ENCODE measurements at places on chromosomes 3 and 15.
A peak's percentile ranks its signal among the peaks of the same experiment; 100 is the strongest.

DNA sequence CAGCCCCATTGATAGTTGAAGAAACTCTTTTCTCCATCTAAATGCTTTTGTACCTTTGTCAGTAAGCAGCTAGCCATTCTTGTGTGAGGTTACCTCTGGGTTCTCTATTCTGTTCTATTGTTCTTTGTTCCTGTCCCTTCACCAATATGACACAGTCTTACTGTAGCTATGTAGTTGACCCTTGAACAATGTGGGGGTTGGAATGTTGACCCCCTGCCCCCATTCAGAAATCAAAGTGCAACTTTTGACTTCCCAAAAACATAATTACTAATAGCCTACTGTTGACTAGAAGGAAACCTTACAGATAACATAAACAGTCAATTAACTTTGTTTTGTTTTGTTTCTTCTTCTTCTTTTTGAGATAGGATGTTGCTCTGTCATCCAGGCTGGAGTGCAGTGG lies 18.7 kb downstream of the KLHL18 start:
- no peak for DNase-seq

DNA sequence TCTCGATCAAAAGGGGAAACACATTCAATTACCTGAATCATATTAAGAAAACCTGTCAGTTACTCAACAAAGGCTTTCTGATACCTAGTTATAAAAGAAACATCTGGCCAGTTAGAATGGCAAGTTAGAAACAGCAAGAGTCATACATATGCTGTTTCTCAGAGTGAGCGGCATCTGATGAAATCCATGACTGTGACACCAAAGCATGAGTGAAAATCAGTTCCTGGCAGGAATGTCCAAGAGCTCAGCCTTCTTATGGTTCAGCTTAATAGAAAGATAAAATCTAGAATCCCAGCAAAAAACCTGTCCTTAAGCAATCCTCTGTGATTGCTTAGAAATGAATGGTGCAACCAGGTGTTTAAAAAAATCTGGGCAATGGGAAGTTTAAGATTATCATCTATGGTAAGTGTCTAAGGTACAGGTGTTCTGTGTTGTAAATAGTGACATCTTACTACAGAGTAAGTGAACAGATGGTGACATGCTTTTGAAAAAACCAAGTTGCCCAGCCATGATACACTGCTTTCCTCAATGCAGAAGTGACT lies 18.8 kb downstream of the B4GALT4 start:
- no peak for DNase-seq

DNA sequence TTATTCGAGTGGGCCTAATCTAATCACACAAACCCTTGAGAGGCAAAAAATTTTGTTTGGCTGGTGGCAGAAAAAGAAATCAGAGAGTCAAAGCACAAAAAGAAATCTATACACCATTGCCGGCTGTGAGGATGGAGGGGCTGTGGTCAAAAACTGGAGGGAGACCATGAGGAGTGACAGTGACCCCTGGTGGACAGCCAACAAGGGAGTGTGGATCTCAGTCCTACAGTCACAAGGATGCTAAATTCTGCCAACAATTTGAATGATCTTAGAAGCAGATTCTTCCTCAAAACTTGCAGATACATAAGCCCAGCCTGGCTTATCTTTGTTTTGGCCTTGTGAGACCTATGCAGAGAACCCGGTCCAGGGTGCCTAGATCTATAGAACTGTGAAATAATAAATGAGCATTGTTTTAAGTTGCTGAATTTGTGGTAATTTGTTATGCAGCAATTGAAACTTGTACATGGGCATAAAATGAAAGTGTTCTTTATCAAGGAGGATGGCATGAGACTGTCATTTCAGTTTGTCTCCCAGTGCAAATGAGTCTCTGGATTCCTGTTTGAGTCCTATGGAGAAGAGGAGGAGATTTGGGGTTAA lies 103.0 kb upstream of the ARHGEF26 start:
- no peak for DNase-seq

DNA sequence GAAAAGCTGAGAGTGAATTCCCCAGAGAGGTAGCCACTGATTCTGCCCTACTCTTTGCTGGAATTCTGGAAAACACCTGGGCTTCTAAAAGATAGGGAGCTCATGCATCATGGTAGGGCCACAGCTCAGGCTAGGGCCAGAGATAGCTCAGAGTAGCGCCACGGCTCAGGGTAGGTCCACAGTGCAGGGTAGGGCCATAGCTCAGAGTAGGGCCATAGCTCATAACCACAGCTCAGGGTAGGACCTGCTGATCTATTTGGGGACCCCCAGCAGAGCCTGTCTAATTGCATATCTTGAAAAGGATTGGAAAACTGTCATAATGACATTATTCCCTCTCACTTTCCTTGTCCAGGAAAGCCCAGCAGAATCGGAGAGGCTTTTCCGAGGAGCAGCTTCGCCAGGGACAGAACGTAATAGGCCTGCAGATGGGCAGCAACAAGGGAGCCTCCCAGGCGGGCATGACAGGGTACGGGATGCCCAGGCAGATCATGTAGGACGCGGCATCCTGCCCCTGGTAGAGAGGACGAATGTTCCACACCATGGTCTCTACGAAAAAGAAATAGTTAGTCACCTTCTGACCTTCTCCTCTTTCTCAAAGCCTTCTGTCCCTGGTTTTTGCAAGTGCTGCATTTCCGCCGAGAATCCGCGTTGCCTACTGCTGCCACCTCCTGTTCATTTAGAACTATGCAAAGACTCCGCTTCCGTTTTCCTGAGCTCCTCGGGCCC lies 14.5 kb downstream of the TAGLN3 start:
- no peak for DNase-seq

GRCh38 chr15:85380812-85381642 lies 624 bp downstream of the AKAP13 start:
- no peak for DNase-seq

GRCh38 chr3:50502584-50503423 lies 630 bp downstream of the CACNA2D2 start:
- DNase-seq: no peak

DNA sequence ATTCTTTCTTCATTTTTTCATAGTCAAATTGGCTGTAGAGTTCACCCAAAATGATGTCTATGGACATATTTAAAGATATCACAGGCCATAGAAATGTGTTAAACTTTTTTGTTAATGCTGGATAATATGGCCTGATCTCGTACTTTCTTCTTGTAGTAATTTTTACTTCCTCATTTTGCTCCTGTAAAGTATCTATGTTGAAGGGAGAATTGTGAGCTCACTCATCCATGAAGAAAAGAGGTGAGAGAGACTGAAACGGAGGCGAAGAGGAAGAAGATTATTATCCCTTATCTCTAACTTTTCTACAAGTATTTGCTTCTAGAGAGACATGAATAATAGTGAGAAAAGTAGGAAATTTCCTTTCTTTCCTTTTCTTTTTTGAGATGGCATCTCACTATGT lies 613.8 kb upstream of the TBL1XR1 start:
- DNase-seq: no peak

- no peak for DNase-seq
Observed at GRCh38 chr3:194326192-194326967, 24.7 kb downstream of the CPN2 start.

DNA sequence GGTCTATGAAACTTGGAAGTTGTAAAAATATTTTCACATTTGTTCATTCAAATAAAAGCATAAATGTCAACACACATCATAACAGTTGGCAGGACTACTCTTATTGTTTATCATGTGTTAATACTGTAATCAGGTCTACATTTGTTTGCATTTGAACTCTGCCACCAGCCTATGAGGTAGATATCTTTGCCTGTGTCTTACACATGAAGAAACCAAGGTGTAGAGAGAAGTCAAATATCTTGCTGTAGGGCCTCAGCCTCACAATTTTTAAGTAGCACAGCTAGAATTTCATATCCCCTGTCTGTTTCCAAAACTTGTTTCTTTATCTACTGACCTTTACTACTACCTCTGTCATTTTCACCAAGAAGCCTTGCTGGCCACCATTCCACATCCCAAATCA lies 161.9 kb downstream of the ZIC4 start:
- no peak for DNase-seq

- DNase-seq: no peak
Observed at GRCh38 chr3:100813828-100814227, 104.5 kb downstream of the TFG start.

GRCh38 chr15:45376967-45377608 lies 1.3 kb downstream of the GATM start:
- no peak for DNase-seq

DNA sequence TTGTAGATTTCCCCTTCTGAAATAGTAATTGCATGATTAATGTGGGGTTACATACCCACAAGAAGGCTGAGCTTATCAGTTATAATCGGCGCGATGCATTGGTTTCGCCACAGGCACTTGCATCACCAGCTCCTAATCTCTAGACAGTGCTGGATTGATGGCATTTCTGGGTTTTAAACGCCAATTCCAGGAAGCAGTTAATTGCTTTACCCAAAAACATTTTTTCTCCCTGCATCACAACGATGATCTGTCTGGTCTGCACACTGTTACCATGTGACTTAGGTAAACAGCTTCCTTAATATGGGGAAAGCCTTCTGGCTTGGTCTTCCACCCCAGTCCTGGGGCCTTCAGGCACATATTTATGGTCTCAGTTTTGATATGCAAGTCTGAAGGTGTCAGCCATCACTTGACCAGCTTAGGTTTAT lies 70.0 kb upstream of the HEG1 start:
- DNase-seq: peak; percentile 94

DNA sequence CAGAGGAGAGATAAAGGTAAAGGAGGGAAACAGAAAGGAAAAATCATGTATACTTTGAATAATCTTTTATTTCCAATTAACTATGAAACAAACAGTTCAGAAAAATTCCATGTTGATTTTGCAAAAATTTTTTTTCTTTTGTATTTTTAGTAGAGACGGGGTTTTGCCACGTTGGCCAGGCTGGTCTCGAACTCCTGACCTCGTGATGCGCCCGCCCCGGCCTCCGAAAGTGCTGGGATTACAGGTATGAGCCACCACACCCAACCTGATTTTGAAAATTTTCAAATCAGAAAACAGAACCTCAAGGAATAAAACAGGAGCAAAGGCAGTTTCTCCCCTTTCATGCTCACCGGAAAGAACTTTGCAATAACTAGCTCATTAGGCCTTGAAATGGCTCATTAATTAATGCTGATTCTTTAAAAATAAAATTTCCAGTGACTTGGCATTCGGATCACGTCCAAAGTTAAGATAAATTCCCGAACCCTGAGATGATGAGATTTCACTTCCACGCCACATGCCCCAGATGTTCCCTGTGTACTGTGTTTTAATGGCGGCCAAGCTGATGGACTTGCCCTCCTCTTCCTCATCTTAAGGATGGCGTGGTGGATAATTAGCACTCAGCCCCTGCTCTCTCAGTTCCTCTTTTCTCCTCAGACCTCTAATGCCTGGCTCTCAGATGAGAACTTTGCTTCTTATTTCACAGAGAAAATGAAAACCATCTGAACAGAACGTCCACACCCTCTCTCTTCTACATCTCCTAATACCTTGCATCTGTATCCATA lies 10.8 kb downstream of the BCL2L10 start:
- no peak for DNase-seq

DNA sequence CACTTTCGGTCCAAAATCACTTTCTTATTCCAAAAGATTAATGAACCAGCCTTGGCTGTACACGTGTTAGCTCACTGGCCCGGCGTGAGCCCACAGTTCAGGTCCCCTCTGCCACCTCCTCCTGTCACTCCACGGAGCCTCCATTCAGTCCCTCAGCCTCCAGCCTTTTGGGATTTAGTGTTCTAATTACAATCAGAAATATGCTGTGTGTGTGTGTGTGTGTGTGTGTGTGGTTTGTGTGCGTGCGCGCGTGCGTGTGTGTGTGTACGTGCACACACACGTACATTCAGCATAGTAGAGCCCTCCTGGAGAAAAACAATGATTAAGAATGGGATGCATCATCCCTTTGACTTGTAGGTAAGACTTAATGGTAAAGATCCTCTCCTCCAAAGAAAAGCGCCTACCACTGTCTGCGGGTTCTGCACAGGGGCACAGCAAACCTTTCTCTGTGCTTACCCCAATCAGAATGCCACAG lies 801 bp downstream of the CA12 start:
- no peak for DNase-seq

DNA sequence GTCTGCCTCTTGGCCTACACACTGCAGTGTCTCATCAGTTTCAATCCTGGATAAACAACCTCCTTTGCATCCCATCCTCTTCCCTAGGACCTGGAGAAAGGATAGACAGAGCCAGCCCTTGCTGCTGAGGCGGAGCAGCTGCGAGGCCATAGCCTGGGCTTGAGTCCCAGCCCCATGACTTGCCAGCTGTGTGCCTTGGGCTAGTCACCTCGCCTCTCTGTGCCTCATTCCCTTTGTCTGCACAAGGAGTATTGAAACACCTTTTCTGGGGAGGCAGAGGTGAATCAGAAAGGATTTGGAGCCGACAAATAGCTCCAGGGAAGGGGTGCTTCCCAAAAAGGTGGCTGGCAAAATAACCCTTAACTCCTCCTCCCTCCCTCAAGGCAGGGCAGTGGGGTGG lies 65.0 kb upstream of the SLC6A1 start:
- DNase-seq: no peak

GRCh38 chr15:41182266-41182665 lies 48.3 kb downstream of the EXD1 start:
- DNase-seq: no peak

DNA sequence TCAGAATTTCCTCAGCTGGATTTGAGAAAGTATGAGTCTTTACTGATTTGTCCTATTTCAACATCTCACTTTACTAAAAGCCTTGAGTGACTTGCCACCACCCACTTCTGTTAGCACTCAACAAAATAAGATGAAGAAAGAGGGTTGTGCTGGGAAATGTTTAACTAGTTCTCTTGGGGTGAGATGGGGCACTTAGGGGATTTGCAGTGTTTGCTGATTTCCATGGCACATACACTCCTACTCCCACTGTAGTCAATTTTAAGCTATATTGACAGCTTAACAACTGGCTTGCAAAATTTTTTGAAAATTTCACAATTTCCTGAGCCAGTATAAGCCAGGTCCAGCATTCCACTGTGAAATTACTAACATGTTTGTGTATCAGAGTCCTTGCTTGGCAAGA lies 463.1 kb upstream of the ARHGEF26 start:
- DNase-seq: no peak

- DNase-seq: no peak
Observed at GRCh38 chr3:126293370-126294082, 63.7 kb downstream of the KLF15 start.

DNA sequence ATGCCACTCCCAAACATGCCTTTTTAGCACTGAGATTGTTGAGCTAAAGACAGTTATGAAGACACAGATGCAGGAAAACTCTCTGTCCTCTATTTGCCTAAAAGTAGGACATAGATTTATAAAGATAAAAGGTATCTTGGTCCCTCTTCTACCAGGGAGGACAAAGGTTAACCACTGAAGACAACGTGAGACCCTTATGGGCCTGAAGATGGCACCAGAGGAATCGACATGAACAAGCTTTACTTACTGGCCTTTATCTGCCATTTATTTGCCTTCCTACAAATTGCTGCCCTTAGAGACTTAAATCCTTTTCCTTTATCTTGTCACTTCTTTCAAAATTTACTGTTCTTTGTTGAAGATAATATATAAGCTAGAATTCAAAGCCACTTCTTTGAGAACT lies 109.7 kb upstream of the FAM3D start:
- DNase-seq: no peak

- no peak for DNase-seq
Observed at GRCh38 chr3:124916837-124917409, 17.6 kb downstream of the MUC13 start.

- DNase-seq: no peak
Observed at GRCh38 chr15:74488776-74489175, 27.8 kb upstream of the UBL7 start.

All from HS-27A (cell line).